ENCODE measurements at places on chromosomes 2 and 18. TPM values are rescaled to one million over a fixed set of nuclear protein-coding genes. Genes with fewer than 3 reads are reported as not detected.

GRCh38 chr2:151315381-151315903, 26.0 kb upstream of the NMI start:
- DNase-seq = no peak

Gene SYT4
- under 0.01 TPM for total RNA-seq

GRCh38 chr18:54247511-54248175, 21.7 kb upstream of the POLI start:
- DNase-seq = no peak

DNA sequence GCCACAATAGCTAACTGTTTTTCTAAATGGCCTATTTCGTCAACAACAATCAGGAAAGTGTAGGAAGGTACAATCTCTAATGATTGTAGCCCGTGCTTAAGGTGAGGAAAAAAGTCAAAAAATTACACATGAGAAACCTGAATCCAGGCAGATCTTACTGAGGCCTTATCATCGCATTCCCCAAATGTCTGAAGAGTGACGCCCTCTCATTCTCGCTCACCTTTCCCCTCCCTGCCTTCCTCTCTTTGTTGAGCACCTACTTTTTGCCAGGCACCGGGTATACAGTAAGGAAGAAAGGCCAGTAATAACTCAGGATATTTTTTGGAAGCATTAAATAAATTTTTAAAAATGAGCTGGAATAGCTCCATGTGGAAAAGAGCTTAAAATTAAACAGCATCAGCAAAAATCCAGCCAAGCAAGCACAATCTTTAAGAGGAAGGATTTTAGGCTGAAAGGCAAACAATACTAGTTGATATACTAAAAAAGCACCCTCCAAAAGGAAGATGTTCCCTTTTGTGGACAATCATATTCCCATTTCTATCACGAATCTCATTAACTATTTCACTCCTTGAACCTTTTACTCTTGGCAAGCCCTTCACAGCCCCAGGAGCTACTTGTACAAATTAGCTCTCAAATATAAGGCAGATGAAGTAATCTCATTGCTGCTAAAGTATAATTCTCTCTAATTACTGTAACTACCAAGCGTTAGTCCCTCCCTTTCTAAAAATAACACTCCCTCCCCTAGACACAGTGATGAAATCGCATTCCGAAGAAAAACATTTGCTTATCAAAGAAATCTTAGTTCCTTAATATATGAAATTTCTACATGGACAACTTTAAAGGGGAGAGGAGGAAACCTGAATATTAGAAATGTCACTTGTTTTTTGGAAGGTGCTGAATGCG, 40.0 kb downstream of the STAT1 start:
- DNase-seq = no peak

Gene BABAM2
- 26.9 TPM for total RNA-seq

Gene OBSL1
- 114 TPM for total RNA-seq

Gene PASK
- 19.9 TPM for total RNA-seq

- DNase-seq = no peak
These were observed 79.8 kb upstream of the RNF152 start for GRCh38 chr18:61972389-61973264.
